ENCODE measurements at places on chromosomes 5 and 9. TPM values are rescaled to one million over a fixed set of nuclear protein-coding genes. Genes with fewer than 3 reads are reported as not detected.

DNA sequence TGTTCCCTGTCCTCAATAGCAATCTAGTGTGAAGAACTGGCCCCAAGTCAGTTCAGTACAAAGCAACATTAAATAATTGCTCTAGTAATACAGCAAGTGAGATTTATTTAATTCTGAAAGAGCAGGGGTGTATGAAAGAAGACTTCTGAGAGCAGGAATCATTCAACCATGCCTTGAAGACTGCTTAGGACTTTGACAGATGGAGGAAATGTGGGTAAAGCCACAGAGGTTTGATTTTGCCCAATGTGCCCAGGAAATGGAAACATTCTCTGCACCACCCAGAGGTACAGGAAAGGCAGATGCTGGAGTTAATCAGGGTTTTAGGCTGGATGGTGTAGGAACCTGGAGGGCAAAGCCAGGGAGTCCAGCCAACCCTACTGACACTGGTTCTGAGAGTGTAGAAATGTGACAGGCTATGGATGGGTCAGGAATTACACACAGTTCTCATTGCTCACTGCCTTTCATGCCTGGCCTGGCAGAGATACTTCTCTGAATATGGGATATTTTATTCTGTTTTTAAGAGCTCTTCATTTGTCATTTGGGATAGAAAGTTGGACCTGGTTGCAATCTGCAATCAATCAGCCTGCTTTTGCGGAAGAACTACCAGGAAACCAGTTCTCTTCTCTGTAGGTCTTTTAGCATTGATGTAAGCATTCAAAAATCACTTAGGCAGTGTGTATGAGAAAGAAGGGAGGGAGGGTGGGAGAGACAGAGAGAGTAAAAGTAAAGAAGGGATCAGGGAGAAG is 88.3 kb downstream of the BRINP1 start:
- H3K27me3 ChIP-seq = no peaks in the 10 kb centered on the region
- H3K36me3 ChIP-seq = no peaks in the 10 kb centered on the region

- H3K4me3 ChIP-seq = no peak overlapping the region
- H3K36me3 ChIP-seq = no peaks in the 10 kb centered on the region
Observed at GRCh38 chr9:16043756-16044578, 491.1 kb downstream of the CCDC171 start.

DNAI1 gene
- 3.0 TPM for total RNA-seq

SEMA5A gene
- 23.3 TPM for total RNA-seq

FAM169A gene
- total RNA-seq = 8.6 TPM

DNA sequence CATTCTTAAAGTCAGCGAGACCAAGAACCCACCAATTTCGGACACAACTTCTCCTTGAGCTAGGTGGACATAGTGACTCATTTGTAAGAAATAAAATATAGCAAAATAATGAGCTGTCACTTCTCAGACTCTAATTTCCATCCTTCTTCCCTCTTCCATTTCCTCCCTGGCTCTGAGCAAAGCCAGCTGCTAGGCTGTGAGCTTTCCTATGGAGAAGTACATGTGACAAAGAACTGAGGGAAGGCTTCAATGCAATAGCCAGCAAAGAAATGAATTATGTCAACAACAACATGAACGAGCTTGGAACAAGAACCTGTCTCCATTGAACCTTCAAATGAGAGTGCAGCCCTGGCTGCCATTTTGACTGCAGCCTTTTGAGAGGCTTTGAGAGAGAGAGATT is 25.9 kb upstream of the SELENOP start:
- no peak overlapping the region for H3K4me3 ChIP-seq
- peaks cover 21% of the 10 kb centered on the region for H3K4me1 ChIP-seq
- DNase-seq = no peak
- no peaks in the 10 kb centered on the region for H3K27me3 ChIP-seq

MARCOL gene
- total RNA-seq = not detected

FGF1 gene
- 2.1 TPM for total RNA-seq

HRCT1 gene
- total RNA-seq = 51.2 TPM

- H3K36me3 ChIP-seq = no peaks in the 10 kb centered on the region
- no peaks in the 10 kb centered on the region for H3K27me3 ChIP-seq
- H3K27ac ChIP-seq = no peak overlapping the region
- no peak overlapping the region for H3K4me3 ChIP-seq
Observed at GRCh38 chr5:180099733-180100611, 28.4 kb upstream of the RNF130 start.

DNA sequence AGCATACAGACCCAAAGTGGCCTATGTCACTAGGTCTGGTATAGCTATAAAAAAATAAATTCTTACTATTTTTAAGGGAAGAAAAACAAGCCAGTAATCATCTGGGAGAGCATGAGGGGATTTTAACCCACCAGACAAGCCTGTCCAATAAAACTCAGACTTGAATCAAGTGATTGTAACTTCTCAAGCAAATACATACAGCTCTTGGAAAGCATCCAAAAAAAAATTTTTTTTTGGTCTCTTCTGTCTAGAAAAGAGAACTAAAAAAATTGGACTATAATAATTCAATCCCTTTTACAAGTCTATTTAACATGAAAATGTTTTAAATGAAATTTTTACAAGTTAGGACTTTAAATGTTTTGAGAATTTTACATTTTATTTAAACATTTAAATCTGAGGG is 61.7 kb downstream of the FBXL17 start:
- H3K27me3 ChIP-seq = no peaks in the 10 kb centered on the region
- DNase-seq = no peak
- H3K36me3 ChIP-seq = no peaks in the 10 kb centered on the region
- H3K4me3 ChIP-seq = no peak overlapping the region
- no peak overlapping the region for H3K27ac ChIP-seq
- H3K4me1 ChIP-seq = no peaks in the 10 kb centered on the region

GRCh38 chr5:3300726-3301125 is 294.9 kb upstream of the IRX1 start:
- H3K4me3 ChIP-seq = no peak overlapping the region
- H3K27ac ChIP-seq = no peak overlapping the region
- no peaks in the 10 kb centered on the region for H3K36me3 ChIP-seq
- H3K27me3 ChIP-seq = no peaks in the 10 kb centered on the region
- DNase-seq = peak; percentile 43
- H3K4me1 ChIP-seq = peaks cover 5% of the 10 kb centered on the region

DNA sequence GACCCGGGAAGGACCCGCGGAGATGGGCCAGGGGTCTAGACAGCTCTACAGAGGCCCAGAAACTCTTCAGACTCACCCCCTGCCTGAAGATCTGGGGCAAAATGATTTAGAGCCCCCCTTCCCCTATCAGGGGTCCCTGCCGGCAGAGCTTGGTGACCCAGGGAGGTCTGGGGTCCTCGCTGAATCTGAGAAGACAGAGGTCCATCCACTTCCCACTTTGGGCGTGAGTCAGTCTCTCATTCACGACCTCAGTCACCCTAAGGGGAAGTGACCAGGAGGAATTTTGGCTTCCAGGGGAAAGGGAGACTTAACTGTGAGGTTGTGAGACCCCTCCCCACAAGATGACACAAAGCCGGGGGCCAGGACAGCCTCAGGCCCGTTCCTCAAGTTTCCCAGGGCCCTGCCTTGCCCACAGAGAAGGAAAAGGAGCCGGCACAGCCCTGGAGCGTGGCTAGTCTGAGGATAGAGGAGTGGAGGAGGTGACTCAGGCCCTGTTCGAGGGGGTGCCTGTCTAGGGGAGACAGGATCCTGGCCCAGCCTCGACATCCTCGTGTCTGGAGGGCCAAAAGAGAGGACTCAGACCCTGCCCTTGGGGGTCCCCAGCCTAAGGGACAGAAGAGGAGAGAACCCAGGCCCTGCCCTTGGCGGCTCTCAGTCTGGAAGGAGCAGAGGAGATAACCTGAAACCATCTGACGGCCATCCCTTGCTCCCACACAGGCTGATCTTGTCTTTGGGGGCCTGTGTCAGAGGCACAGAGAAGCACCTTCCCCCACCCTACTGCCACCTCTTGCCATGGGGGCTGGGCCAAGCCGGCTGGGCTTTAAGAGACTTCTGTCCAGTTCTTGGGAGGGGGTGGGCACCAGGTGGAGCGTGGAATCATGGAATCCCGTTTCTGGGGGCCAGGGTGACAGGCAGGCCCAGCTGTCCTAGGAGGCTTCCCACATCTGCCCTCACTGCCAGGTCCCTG is 889 bp downstream of the PDLIM4 start:
- H3K36me3 ChIP-seq = peaks cover 10% of the 10 kb centered on the region
- DNase-seq = no peak
- H3K4me3 ChIP-seq = peak overlapping the region; percentile 36
- no peaks in the 10 kb centered on the region for H3K27me3 ChIP-seq

DNA sequence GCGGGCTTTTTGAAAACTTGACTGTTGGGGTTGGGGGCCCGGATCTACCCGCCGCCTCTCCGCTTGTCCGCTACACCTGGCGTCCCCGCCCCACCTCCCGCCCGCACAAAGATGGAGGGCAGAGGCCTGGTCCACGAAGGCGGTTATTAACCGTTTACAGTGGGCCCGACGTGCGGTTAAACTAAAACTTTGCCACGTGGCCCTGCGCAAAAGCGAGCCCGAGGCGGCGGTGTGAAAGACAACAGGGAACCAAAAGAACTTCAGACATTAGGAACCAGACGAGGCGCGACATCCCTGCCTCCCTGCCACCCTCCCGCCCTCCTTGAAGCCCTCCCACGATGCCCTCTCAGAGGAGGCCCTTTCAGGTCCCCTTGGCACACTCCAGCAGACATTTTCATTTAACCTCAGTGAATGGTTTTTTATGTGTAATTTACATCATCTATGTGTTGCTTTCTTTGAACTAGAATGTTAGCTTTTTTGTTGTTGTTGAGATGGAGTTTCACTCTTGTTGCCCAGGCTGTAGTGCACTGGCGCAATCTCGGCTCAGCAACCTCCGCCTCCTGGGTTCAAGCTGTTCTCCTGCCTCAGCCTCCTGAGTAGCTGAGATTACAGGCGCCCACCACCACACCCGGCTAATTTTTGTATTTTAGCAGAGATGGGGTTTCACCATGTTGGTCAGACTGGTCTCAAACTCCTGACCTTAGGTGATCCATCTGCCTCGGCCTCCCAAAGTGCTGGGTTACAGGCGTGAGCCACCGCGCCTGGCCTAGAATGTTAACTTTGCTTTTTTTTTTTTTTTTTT is 999 bp upstream of the HNRNPA0 start:
- H3K4me1 ChIP-seq = peaks cover 6% of the 10 kb centered on the region
- H3K4me3 ChIP-seq = peak overlapping the region; percentile 97
- no peaks in the 10 kb centered on the region for H3K27me3 ChIP-seq
- H3K27ac ChIP-seq = peak overlapping the region; percentile 100
- DNase-seq = no peak
- H3K36me3 ChIP-seq = no peaks in the 10 kb centered on the region

PCDHGB7 gene
- 15.1 TPM for total RNA-seq

DNA sequence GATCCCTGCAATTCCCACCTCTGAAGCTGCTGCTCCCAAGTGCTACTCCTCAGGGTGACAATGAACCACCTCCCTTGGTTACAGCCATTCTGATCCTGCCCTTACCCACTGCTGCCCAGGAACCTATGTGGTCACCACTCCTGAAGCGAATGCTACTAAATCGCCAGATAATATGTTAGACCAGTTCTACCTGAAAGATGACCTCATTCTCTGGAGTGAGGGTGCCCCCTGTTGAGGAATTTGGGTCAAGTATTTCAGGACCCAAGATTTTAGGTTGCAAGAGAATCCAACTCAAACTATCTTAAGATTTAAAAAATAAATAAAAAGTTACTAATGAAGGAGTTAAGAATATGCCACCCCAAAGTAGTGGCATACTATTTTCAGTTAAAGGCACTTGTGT is 5.8 kb upstream of the SNAPC3 start:
- H3K27ac ChIP-seq = no peak overlapping the region
- DNase-seq = peak; percentile 74
- H3K27me3 ChIP-seq = no peaks in the 10 kb centered on the region
- no peaks in the 10 kb centered on the region for H3K4me1 ChIP-seq
- H3K4me3 ChIP-seq = no peak overlapping the region
- H3K36me3 ChIP-seq = no peaks in the 10 kb centered on the region

ZDHHC11B gene
- 5.4 TPM for total RNA-seq

- no peaks in the 10 kb centered on the region for H3K4me1 ChIP-seq
- H3K36me3 ChIP-seq = peaks cover 2% of the 10 kb centered on the region
- H3K27ac ChIP-seq = no peak overlapping the region
- no peak overlapping the region for H3K4me3 ChIP-seq
- no peak for DNase-seq
Observed at GRCh38 chr9:137720571-137721110, 101.8 kb downstream of the EHMT1 start.

THBS4 gene
- 1.4 TPM for total RNA-seq

- H3K4me3 ChIP-seq = no peak overlapping the region
- H3K4me1 ChIP-seq = no peaks in the 10 kb centered on the region
- H3K27ac ChIP-seq = no peak overlapping the region
- peak; percentile 32 for DNase-seq
- H3K27me3 ChIP-seq = no peaks in the 10 kb centered on the region
- H3K36me3 ChIP-seq = no peaks in the 10 kb centered on the region
Observed at GRCh38 chr5:958701-959571, 49.7 kb upstream of the NKD2 start.

GFPT2 gene
- 15.9 TPM for total RNA-seq

GRCh38 chr9:130290291-130291181 is 25.0 kb downstream of the HMCN2 start:
- H3K27me3 ChIP-seq = no peaks in the 10 kb centered on the region
- peak overlapping the region; percentile 17 for H3K27ac ChIP-seq
- no peaks in the 10 kb centered on the region for H3K36me3 ChIP-seq
- H3K4me1 ChIP-seq = no peaks in the 10 kb centered on the region
- peak; percentile 76 for DNase-seq
- H3K4me3 ChIP-seq = no peak overlapping the region

GRCh38 chr5:57243286-57244137 is 69.7 kb downstream of the GPBP1 start:
- DNase-seq = no peak
- no peak overlapping the region for H3K4me3 ChIP-seq
- no peak overlapping the region for H3K27ac ChIP-seq

DNA sequence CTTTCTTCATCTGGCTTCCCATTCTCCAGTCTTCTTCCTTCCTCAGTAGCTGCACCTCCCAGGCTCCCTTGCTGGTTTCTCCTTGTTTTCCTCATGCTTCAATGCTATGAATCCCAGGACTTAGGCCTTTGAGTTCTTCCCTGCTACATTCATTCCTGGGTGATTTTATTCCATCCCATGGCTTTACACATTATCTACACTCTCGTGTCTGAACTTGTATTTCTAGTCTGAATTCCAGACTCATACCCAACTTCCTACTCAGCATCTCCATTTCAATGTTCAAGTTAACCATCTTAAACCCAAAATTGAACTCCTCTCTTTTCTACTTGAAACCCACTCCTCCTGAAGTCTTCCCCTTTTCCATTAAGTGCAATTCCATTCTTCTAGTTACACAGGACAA is 20.0 kb downstream of the SLC24A2 start:
- no peaks in the 10 kb centered on the region for H3K27me3 ChIP-seq
- H3K27ac ChIP-seq = no peak overlapping the region
- no peaks in the 10 kb centered on the region for H3K36me3 ChIP-seq
- DNase-seq = no peak
- H3K4me1 ChIP-seq = no peaks in the 10 kb centered on the region

GRCh38 chr9:97412626-97413385 is 910 bp downstream of the TDRD7 start:
- peak overlapping the region; percentile 61 for H3K4me3 ChIP-seq
- no peak for DNase-seq
- H3K4me1 ChIP-seq = peaks cover 3% of the 10 kb centered on the region
- no peaks in the 10 kb centered on the region for H3K27me3 ChIP-seq
- no peaks in the 10 kb centered on the region for H3K36me3 ChIP-seq

GRCh38 chr5:6446042-6446441 is 2.6 kb upstream of the UBE2QL1 start:
- H3K4me1 ChIP-seq = peaks cover 7% of the 10 kb centered on the region
- peaks cover 23% of the 10 kb centered on the region for H3K27me3 ChIP-seq
- H3K36me3 ChIP-seq = no peaks in the 10 kb centered on the region
- DNase-seq = no peak
